A172 (cell line): ENCODE measurements at places on chromosomes 3 and 15. TPM values are rescaled to one million over a fixed set of nuclear protein-coding genes. Genes with fewer than 3 reads are reported as not detected.

GRCh38 chr15:87080547-87080946 lies 1000.9 kb downstream of the AGBL1 start:
- DNase-seq = no peak

Gene NRG4
- total RNA-seq = 0.65 TPM in 1 of 2 replicates, not detected in the other

- no peak for DNase-seq
These were observed 449.4 kb upstream of the PROK2 start for GRCh38 chr3:72234391-72234790.

- DNase-seq = no peak
These were observed 1.2 kb downstream of the BRPF1 start for GRCh38 chr3:9732740-9733115.

Gene DUOXA2
- not detected in 2 replicates for total RNA-seq

Gene KIF7
- 0.88 and 1.3 TPM in 2 replicates for total RNA-seq

DNA sequence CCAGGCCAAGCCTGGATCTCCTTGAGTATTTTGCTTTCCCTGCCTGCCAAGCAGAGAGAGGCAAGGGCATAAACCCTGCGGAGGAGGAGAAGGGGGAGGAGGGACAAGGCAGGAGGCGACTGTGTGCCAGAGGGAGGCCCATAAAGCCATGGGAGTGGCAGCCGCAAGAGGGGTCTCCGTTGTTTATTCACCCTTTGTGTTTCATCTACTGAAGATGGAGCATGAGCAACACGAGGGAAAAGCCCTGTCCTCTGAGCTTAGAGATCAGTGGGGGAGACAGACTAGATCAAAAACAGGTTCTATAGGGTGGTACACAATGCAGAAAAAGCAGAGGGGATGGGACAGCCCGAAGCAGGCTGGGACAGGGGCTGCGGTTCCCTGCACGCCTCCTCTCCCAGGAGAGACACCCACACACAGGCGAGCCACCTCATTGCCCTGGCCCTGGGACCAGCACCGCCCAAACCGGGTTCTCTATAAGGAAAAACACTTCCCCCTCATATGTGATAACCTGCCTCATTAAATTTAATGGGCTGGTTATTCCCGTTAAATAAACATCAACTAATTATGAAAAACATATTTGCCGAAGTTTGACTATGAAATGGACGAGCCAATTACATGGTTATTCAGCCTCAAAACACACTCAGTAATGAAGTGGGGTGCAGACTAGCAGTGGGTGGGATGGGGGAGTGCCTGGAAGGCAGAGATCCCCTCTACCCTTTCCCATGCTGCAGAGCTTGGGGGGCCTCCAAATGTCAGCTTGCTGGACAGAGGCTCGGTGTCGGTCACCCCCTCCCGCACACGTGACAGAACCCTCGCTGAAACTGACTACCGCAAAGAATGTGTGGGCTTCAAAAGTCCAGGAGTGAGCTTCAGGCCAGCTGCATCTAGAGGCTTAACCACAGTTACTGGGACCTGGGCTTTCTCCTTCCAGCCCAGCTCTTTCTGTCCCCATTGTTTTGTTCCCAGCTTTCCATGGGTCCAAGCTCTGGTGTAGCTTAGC lies 14.2 kb upstream of the PLXNA1 start:
- DNase-seq = no peak

DNA sequence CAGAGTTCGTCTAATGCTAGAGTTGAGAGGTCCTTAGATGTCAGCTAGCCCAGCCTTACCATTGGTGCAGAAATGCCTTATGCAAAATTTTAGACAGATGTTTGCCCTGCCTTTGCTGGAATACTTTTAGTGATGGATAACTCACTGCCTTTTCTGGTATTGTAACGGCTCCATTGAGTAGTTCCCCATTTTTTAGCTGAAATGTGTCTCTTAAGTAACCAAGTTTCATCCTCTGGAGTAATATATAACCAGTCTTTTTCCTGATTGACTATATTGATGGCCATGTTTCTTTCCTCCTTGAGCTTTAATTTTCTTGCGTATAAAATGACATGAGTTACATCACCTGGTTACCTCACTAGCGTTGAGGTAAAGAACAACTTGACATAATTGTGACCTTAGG lies 45.0 kb downstream of the SNRK start:
- DNase-seq = no peak

Gene NRROS
- total RNA-seq = not detected in 2 replicates

Gene PDIA3
- 187 and 217 TPM in 2 replicates for total RNA-seq

DNA sequence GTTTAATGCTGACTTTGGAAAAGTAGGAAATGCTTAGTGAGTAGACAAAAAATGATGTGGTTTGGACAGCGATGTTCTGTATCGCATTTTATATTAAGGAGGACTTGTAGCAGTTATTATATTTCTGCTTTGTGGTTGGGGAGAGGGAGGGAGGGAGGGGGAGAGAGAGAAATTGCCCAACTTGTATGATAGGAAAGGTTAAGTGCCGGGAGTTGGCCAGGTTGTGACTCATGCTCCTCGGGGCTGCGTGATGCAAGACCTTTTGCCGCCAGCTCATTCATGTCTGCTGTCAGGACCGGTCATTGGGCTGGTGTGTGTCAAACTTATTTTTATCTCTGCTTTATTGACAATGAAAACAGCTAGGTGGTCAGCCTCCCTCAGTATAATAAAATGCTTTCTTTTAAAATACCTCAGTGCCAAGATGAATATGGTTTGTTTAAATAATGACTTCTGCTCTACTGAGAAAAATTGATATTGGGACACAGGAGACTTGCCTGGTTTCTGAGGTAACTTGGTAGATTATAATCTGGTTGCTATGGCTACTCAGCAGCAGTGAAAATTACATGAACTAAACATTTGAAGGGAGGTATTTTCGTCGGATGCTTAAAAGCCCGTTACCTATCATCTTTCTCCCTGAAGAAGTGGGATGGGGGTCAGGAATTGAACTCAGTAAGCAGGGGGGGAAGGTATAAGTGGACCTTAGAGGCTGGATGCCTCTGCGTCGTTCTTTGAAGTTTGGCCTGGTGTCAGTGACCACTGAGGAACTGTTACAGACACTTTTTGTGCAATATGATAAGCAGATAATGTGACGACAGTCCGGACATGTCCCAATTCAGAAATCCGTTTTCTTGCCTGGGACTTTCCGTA lies 90.7 kb downstream of the FNDC3B start:
- peak; percentile 99 for DNase-seq

DNA sequence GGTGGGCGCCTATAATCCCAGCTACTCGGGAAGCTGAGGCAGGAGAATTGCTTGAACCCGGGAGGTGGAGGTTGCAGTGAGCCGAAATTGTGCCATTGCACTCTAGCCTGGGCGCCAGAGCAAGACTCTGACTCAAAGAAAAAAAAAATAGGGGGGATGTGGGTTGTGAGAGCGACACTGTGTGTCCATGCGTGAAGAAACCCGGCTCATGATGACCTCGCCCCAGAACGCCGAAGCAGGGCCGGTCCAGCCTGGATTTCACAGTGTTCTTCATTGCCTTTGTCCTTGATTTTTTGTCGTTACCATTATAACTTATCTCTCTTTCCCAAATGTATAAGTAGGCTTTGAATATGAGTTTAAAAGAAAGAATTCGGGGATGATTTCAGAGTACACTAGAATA lies 128.7 kb downstream of the PGPEP1L start:
- DNase-seq = no peak

DNA sequence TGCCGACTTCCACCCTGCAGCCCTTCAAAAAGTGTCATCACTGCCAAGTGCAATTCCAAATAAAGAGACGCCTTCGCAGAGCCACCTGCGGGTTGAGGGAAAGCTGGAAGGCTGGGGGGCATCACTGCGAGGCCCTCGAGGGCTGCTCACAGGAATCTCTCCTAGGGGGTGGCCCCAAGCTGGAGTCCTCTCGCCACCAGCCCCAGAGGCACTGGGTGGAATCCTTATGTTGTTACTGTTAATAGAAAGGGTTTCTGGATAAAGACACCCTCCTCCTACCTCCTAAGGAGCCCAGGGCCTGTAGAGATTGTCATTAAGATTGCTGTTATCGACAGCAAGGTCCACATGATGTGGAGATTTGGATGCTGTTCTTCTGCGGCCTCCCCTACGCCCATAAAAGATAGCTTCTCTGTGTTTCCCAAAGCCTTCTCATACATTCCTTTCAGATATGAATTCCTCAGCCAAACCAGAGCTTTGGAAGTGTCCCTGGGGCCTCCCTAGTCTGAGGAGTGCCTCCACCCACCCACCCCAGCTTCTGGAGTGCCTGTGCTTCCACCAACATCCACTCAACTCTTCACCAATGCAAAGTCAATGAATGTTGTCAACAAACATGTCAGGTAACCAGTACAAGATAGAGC lies 512.7 kb downstream of the SHQ1 start:
- no peak for DNase-seq

- no peak for DNase-seq
These were observed 134.9 kb upstream of the IQSEC1 start for GRCh38 chr3:13207975-13208705.

GRCh38 chr15:68807249-68807648 lies 13.4 kb downstream of the ANP32A start:
- no peak for DNase-seq

- no peak for DNase-seq
These were observed 120.5 kb downstream of the ZNF609 start for GRCh38 chr15:64580696-64581407.

DNA sequence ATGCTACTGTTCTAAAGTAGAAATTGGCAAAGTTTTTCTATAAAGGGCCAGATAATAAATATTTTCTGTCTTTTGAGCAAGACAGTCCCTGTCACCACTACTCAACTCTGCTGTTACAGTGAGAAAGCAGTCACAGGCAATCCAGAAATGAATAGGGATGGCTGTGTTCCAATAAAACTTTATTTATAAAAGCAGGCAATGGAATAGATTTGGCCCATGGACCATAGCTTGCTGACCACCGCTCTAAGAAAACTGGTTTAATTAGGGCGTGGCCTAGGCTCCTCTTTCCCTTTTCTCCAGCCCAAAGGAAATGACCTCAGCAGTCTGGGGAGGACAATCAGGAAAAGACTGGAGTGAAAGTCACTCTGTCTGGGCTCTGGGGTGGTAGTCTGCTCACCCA lies 183.8 kb downstream of the MEGF11 start:
- DNase-seq = peak; percentile 23

- no peak for DNase-seq
These were observed 549.5 kb upstream of the GOLIM4 start for GRCh38 chr3:168645180-168645579.

Gene LRRIQ4
- total RNA-seq = not detected in 2 replicates

Gene KLHL24
- 41.2 and 41.3 TPM in 2 replicates for total RNA-seq

DNA sequence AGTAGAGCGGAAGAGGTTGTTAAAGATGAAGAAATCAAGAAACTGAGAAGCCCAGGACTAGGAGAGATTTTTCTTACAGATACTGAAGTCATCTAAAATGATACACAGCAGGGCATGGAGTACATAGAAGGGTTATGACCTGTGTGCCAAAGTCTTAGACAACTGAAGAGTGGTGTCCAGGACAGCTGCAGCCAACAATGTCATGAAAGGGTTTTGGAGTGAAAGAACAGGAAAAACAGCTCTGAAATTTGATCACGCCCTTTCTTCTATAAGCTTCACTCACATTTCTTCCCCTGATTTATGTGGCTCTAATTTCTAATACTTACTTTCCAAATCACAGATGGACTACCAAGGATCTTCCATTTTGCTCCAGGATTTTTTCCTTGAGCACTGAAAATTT lies 3.0 kb downstream of the CFAP20DC start:
- DNase-seq = no peak

- no peak for DNase-seq
These were observed 66.3 kb upstream of the DCBLD2 start for GRCh38 chr3:98967758-98968157.

GRCh38 chr3:117443014-117443413 lies 733.4 kb downstream of the TUSC7 start:
- no peak for DNase-seq

DNA sequence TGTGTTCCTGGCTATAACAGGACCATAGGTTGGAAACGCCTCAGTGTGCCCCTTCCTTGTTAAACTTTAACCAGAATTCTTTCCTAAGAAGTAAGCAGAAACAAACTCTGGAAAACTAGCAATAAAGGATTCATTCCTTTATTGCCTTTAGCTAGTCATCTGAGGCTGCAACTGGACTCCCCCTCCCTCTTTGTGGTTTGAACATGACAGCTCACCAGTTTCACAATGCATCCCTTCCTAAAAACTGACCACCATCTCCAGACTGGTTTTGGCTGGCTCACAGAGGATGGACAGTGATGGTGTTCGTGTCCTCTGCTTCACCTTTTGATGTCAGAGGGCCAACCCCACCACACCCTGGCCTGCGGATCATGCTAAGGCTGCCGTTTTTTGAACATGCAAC lies 27.9 kb upstream of the TGFBR2 start:
- DNase-seq = peak; percentile 81

Gene ERICH6
- total RNA-seq = not detected in 2 replicates

DNA sequence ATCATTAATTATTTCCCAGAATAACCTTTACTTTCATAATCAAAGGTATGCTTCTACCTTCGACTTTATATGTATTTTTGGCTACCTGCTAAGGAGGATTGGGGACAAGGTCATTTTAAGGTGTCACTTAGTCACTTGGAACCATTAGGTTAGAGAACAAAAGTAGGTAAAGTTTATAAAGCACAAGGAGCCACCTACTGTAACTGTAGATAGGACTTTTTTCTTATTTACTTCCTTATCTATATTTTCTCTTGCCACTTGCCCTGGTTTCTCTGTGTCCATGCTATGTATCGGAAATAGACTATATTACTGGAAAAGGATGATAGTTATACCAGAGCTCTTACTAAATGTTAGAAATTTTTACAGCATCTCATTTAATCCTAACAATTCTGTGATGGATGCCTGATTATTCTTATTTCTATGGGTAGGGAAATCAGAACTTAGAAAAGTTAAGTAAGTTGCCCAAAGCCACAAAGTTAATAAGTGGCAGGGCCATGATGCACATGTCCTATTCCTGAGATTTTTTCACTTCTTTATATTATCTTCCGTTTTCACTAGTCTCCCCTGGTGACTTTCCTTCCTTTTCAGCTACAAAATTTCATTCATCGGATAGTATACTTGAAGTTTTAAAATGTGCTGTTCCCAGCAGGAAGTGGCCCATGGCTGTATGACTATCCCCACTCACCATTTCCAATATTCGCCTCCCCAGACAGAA lies 132.5 kb downstream of the CMSS1 start:
- no peak for DNase-seq

Gene POPDC2
- not detected in 2 replicates for total RNA-seq

DNA sequence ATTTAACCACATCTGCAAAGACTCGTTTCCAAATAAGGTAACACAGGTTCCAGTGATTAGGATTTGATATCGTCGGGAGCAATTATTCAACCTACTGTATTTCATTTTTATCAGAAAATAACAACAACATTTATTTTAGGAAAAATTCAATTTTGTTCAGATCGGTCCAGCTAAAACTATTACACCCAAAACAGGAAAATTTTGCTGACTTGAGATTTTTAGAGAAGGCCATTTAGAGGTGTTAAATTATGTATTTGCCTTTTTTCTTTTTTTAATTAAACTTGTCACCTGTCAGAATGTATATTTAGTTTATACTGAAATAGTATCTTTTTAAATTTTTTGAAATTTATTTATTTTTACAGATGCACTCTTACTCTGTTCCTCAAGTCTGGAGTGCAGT lies 81.3 kb downstream of the ARHGAP31 start:
- no peak for DNase-seq

DNA sequence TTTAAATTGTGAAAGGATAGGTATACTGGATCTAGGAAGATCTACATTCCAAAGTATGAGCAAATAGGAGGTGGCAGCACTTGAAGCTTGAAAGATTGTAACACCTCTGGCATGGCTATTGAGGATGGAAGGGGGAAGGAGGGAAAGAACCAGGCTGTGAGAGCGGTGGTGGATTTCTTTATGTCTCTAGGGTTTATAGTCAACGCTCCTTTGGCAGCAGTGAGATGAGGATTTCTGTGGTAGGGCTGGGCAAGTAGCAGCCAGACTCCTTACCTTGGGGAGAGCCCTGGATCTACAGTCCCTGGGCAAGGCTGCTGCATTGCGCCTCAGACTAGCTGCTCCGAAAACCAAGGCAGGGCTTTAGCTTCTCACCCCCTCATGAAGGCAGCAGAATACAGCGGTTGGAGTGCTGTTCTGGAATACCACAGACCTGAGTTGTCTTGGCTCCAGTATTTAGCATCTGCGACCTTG lies 53.2 kb downstream of the MEF2A start:
- DNase-seq = no peak
